ENCODE measurements at places on chromosomes 5 and 9. TPM values are rescaled to one million over a fixed set of nuclear protein-coding genes. Genes with fewer than 3 reads are reported as not detected.

The GABRB2 gene
- 1.3 TPM for polyA plus RNA-seq

The SOX30 gene
- 197 TPM for polyA plus RNA-seq

The TMEM252 gene
- 0.26 TPM for polyA plus RNA-seq

The PCDHA11 gene
- 2.7 TPM for polyA plus RNA-seq

The N4BP3 gene
- 1.4 TPM for polyA plus RNA-seq

Data from testis (tissue), 5 donors.